ENCODE measurements at places on chromosomes 11 and 22. TPM values are rescaled to one million over a fixed set of nuclear protein-coding genes. Genes with fewer than 3 reads are reported as not detected.

DNA sequence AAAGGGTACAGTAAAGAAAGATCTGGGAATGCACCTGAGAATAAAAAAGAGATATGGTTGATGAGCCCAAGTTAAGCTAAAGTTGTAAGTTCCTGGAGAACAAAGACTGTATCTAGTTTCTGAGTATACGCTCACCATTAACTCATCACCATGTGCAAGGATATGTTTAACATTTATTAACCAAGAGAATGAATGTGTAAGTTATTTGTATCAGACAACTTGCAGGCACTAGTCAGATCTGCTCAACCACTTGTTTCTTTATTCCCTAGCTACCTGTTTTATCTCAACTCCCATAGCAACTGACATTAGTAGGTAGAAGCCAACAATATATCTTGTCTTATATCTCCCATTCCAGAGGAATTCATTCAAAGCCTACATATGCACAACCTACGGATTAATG is 74.9 kb upstream of the KCNA4 start:
- no peak for DNase-seq
- H3K27ac ChIP-seq, result no peak overlapping the region
- no peaks in the 10 kb centered on the region for H3K4me1 ChIP-seq
- H3K27me3 ChIP-seq, result no peaks in the 10 kb centered on the region
- no peak overlapping the region for H3K4me3 ChIP-seq

TRIM51 gene
- not detected for polyA plus RNA-seq

DNA sequence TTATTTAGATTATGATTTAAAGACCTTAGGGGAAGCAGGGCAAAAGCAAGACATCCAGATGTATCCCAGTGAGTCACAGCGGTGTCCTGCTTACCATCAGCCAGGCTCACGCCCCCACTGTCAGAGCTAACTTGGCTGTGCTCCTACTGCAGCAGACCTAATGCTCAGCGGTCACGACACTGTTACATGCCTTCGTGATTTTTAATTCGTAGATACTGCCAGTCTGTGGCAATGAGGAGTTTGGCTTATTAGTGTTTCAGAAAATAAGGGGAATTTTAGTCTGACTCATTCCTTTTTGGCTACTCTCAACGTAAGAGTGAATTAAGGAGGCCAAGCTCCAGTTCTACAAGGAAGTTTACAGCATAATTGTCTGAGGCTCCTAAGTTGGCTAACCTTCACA is 22.7 kb downstream of the EFCAB6 start:
- no peaks in the 10 kb centered on the region for H3K4me1 ChIP-seq
- H3K36me3 ChIP-seq, result no peaks in the 10 kb centered on the region
- no peak overlapping the region for H3K4me3 ChIP-seq
- no peak overlapping the region for H3K27ac ChIP-seq

GPHA2 gene
- polyA plus RNA-seq, result not detected

BLID gene
- polyA plus RNA-seq, result not detected

GRCh38 chr11:110716361-110716760 is 4.1 kb upstream of the ARHGAP20 start:
- H3K4me1 ChIP-seq, result peaks cover 7% of the 10 kb centered on the region
- no peak overlapping the region for H3K4me3 ChIP-seq
- no peaks in the 10 kb centered on the region for H3K36me3 ChIP-seq
- no peak for DNase-seq
